ENCODE measurements at places on chromosomes 3 and 15.

DNA sequence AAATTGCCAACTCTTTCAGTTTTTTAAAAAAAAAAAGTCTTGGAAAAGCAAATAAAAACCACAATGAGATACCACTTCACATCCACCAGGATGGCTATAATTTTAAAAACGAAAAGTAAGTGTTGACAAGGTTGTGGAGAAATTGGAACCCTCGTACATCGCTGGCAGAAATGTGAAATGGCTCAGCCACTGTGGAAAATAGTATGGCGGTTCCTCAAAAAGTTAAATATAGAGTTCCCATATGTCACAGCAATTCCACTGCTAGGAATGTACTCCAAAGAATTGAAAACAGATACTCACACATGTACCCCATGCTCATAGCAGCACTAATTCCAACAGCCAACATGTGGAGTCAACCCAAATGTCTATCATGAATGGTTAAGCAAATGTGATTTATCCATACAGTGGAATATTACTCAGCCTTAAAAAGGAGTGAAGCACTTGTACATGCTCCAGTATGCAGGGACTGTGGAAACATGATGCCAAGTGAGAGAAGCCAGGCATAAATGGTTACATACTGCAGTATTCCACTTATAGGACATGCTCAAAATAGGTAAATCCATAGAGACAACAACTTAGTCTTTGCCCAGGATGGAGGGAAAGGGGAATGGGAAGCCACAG lies 73.8 kb upstream of the PCSK6 start:
- no peak for DNase-seq

- DNase-seq, result no peak
Observed at GRCh38 chr3:29382409-29382808, 101.5 kb downstream of the RBMS3 start.

DNA sequence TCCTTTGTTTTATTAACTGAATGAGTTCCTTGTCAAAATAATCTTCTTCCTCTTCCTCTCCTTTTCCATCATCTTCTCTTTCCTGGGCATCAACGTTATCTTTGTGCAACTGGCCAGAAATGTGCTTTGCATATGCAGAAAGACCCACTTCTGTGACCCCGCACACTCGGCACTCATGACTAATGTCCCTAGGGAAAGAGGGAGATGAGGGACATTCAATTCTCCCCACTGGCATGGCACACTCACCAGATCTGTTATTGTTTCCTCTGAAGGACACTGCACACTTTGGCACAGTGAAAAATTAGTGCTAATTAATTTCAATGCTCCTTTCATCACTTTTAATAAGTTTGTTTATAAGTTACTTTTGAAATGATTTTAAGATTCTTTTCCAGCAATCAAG lies 34.0 kb downstream of the ZNF106 start:
- no peak for DNase-seq

GRCh38 chr15:65632780-65633375 lies 11.1 kb downstream of the SLC24A1 start:
- no peak for DNase-seq

DNA sequence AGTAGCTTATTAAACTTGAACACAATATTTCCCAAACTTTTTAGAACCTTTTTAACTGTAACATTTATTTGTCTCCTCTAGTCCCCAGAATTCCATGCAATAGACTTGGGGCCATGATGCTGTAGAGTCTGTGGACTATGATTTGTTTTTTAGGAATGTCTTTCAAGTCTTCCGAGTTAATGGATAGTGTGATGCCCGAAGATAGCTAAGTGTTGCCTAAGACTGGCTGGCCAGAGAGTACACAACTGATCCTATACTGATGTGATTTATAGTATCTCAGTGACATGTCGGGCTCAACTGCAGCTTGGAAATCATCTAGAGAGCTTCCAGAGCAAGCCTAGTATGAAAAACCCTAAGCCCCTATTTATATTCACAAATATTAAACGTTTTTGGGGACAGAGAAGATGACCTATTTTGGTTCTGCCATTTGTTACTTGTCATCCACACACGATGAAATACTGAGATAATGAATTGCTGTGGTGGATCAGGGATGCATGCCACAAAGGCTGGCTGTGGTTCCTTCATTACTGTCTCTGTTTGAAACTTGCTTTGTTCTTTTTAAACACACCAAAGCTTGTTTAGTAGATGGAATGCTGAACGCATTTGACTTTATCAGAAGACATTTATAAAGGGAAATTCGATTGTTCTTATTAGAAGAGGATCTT lies 507.4 kb downstream of the TAFA4 start:
- DNase-seq, result no peak

DNA sequence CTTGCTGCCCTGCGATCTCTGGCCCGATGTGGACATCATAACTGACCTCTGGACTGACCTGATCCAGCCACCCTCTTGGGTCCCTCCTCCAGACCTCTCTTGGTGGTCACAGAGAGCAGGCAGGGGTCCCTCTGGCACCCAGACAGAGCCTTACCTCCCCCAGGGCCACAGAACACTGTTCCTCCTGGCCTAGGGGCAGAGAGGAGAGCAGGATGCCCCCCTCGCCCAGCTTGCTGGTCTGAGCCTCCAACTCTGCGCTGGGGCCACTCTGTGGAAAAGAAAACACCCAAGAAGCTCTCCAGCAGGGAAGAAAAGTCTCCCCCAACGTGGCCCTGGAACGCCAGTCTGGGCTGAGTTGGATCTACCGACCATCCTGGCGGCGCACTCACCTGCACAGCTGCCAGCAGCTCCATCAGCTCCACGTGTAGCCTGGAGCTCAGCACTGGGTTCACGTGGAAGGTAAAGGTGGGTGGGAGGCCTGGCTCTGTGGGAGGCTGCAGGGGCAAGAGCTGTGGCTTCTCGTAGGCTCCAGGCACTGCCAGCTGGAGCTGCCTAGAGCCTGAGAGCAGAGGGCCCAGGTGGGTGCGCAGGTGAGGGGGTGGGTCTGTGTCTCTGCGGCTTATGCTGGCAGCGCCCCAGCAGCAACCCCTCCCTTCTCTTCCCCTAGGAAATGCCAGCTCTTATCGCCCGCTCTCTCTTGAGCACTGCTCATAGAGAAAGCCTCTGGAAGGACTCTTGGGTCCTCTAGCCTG lies 6.0 kb downstream of the PLA2G4F start:
- DNase-seq, result peak; percentile 11

- no peak for DNase-seq
Observed at GRCh38 chr3:188505911-188506310, 352.0 kb downstream of the LPP start.

DNA sequence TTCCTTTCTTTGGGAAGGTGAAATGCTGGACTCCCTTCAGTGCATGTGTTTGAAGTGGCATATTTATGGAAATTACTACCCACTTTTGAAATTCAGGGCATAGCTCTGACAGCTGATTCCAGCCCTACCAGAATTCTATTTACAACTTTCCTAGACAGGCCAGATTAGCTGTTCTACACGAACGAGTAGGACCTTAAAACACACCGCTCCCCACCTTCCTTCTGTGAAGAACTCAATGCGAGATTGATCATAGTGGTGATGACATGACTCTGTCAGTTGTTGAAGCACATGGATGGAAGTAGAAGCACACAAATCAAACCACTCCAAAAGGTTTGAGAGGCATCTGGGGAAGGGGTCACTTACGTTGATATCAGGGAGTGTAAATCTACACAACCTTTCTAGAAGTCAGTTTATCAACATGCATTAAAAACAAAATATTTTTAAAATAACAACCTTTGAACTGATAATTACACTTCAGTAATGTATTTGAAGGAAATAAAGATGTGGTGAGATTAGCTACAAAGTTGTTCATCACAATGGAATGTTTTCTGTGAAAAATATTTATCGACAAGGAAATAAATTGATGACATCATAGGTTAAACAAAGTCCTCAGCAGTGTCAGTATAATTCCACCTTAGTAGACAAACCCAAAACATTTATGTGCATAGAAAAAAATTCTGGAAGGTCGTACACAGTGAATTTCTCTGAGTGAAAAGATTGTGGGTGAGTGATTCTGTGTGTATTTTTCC lies 29.8 kb downstream of the RARB start:
- DNase-seq, result no peak

GRCh38 chr3:128770387-128770786 lies 44.4 kb downstream of the RAB7A start:
- DNase-seq, result no peak

GRCh38 chr3:171277456-171278298 lies 182.5 kb downstream of the TNIK start:
- DNase-seq, result no peak

Measured in NCI-H1105 treated with DMSO at 0.1 percent for 48 hours (cell line).